ENCODE measurements at places on chromosomes 1 and 21.

- DNase-seq, result no peak
Observed at GRCh38 chr1:206797534-206798383, 25.5 kb upstream of the IL10 start.

GRCh38 chr1:208243967-208244916 is at the start of gene PLXNA2:
Gene PLXNA2, minus strand, starts transcription at chr1:208244384. Its CDS starts 26,462 bp downstream, at chr1:208217922.
- DNase-seq, result no peak

DNA sequence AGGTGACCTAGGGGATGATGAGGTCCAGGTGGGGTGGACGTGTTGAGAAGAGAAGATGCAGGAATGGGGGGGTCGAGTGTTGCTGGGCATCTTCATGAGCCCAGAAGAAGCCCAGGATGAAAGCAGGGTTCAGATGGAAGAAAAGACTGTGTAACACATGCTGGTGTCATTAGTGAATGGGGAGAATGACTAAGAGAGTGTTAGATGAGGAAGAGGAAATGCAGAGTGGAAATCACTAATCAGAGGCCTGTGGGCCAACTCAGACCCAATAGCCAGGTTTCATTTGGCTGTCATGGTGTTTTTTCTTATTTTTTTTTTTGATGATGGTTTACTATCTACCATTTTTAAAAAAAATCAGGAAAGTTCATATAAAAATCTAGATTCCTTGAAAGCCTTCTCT is 180.8 kb upstream of the CAMK1G start:
- DNase-seq, result no peak

GRCh38 chr1:167221126-167221737 is 546 bp downstream of the POU2F1 start:
- DNase-seq, result no peak

GRCh38 chr1:161044908-161045735 is 655 bp downstream of the USF1 start:
- DNase-seq, result no peak

DNA sequence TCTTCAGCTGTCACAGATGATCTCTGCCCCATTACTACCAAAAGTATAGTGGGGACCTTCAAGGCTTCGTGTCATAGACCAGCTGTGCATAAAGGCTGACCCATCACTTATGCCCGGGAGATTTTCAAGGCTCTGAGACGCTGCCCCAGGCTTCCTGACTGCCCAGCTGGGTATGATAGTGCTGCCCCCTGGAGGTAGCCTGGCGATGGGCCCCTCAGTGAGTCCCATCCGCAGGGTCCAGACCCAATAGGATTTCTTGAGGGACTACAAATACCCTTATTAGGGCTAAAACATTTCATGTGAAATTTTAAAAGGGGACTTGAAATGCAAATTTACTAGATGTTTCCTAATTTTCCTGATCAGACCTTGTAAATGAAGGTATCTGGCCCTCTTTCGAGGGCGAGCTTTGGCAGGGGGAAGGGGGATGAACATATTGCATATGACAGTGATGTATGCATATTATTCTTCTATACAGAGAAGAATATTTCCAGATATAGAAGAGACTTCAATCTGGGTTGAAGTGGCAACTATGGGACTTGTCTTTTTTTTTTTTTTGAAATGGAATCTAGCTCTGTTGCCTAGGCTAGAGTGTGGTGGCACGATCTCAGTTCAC is 11.7 kb upstream of the FCMR start:
- no peak for DNase-seq

GRCh38 chr1:42765269-42765668 is 1.6 kb downstream of the P3H1 start:
- no peak for DNase-seq

DNA sequence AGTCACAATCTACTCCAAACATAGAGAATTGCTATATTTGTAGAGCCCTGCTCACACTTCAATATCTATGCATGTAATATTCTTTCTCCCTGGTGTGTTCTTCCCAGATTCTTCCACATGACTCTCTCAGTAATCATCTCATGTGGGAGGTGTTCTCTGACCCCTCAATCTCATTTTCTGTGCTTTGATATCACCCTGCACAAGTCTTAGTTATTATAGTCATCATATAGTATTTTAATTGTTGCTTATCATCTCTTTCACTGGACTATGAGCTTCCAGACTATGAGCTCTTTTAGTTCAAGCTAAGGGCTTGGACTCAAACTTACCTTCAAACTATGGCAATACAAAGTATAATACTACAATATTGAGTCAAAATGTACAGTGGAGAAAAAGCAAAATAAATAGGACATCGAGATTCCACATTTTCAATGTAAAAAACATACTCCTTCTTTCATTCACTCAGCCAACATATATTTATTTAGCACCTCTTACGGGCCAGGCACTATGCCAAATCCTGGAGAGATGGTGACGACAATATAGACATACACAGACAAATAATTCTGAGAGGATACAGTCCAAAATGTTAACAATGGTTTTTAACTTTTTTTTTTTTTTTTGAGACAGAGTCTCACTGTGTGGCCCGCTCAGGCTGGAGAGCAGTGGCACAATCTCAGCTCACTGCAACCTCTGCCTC is 12.7 kb downstream of the TESK2 start:
- DNase-seq, result no peak

DNA sequence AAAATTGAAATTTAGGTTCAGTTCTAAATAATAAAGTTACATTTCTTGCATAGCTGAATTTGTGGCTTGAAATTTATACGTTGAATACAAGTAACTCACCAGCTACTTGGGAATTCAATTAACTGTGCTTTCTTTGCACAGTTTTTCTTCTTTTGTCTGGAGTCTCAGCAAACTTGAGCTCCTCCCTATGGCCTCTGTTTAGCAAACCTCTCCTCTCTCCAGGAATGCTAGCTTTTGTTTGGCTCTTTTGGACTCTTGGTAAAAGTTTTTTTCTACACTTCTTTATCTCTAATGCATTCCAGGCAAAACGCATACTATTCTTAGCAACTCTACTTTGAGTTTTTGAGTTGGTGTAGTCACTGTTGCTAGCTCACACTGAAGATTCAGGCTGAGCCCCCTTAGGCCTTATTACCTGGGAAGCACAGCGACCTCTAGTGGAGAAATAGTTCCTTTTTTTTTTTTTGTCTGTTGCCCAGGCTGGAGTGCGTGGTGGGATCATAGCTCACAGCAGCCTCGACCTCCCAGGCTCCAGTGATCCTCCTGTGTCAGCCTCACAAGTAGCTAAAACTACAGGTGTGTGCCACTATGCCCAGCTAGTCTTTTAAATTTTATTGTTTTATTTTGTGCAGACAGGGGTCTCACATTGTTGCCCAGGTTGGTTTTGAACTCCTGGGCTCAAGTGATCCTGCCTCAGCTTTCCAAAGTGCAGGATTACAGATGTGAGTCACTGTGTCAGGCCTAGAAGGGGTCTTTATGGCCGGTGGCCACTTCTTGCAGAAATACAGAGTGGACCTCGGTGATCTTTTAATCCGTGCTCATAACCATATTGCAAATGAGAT is 61.7 kb downstream of the CASQ2 start:
- no peak for DNase-seq

Data from NCI-H187 treated with DMSO at 0.1 percent for 48 hours (cell line).